HAP-1 (cell line): ENCODE measurements at places on chromosomes 4 and X.

GRCh38 chrX:46803140-46803539 lies 33.7 kb upstream of the RP2 start:
- no peak for DNase-seq

DNA sequence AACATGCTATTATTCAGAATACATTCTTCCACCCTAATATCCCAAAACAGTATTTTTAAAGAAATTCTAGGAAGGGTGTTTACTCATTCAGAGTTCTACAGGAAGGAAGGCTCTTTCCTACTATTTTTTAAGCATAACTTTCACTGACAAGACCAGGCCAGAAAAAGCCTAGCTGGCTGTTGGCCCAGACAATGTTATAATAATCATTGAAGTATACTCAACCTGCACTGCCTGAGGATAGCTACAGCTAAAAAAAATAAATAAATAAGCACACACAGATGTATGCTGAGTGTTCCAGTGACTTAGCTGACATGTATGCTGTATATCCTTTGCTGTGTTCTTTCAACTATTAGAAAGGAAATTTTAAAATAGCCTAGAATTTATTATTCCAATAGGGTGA lies 145.8 kb upstream of the SPRY1 start:
- no peak for DNase-seq

DNA sequence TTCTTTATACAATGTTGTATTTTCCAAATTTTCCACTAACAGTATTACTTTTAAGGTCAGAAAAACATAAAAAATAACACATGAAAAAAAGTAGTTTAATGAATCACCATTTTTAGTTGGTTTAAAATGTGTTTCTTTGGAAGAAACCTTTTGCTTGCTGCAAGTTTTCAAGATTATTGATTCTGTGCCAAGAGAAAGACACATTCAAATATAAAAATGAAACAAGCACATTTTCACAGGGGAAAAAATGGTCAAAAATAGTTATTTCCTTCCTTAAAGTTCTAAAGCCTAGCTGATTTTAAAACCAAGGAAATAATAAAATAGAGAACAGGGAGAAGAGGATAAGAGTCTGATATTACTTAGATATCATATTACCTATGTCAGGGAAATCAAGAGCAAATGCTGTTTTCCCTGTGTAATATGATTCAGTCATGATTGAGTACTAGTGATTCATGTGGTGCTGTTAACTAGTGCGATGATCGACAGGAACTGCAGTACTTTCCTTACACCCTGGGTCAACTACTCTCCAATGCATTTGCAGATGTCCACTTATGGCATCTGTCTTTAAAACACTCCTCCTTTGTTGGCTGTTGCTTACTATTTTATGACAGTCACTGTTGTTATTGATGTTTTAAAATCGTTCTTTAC lies 103.8 kb downstream of the CAMK2D start:
- no peak for DNase-seq

DNA sequence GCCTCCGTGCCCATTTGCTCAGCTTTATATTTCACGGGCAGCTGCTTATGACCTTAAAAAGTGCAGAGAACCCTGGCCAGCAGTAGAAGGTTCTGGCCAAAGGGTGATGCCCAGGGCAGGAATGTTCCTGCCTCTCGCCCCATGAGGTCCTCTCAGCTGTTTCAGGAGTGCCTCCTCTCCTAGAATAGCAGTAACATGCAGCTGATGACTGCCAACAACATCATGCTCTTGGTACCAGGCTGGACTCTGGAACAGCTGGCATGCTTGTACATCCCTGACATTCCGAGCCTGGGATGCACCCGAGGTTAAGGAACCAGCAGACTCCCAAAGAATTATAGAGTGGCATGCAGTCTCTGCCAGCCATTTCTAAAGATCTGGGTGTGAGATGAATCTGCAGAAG lies 11.7 kb upstream of the TENM3 start:
- DNase-seq = no peak

DNA sequence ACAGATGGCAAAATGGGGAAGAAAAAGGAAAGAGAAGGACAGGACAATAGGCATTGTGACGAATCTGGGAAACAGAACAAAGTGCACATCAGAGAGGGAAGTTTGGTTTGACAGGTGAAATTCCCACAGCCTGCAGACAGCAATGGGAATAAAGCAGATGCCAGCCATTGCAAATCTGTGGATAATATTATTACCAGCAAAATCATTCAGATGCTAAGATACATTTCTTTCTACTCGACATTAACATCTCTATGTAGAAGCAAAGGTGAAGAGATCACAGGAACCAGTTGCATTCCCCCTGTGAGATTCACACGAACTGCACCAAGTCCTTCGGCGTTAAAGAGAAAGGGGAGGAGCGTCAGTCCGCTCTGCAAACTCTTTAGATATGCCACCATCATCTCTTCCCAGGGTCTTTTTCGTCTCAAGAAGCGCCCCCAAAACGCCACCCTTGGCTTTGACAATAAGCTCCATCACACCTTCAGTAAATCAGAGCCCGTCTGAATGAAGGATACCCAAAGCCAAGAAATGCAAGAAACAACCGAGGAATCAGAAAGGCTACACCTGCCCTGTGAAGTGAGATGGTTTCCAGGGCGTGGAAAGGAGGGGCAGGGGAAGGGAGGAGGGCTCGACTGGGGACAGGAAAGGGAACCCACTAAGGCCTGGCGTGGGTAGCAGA lies 1.9 kb downstream of the NEUROG2 start:
- DNase-seq = peak; percentile 67

DNA sequence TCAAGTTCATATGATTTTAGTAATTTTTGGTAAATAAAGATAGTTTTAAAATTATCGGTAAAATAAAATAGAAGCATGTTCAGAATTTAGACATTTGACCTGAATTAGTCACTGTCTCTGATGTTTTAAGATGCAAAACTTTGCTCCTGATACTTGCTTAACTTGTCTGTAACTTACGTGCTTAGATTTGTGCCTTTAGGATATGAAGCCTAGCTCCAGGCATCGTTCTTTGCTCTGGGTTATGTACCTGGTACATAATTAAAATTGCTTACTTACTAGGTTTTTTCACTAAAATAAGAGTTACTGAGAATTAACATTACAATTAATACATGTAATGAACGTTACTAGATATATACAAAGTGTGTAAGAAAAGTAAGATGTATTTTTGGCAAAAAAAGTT lies 24.9 kb upstream of the AADAT start:
- DNase-seq = no peak

- peak; percentile 76 for DNase-seq
These were observed 30.6 kb downstream of the LONRF3 start for GRCh38 chrX:119004920-119005524.

DNA sequence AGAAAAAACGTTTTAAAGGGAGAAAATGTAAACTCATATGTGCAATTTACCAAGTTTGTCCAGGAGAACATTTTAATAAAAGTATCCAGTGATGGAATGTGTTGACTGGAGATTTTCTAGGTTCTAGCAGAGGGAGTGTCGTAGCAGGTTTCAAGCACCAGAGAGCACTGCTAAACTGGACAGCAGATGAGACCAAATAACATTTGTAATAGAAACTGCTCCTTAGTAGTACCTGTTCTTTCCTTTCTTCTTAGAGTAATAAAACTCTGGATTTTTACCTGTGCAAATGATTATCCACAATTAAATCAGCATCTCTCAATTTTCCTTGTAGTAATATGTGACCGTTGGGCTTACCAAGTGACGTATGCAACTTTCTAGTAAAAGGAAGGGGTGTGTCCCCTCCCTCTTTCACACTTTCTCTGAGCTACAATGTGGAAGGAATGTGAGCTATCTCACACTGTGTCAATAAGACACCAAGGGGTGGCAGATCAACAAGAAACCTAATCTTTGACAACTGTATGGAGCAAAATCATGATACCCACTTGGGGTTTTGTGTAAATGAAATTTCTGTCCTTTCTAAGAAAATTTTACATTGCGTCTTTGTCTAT lies 9.5 kb downstream of the HPGDS start:
- DNase-seq = no peak

- no peak for DNase-seq
These were observed 1849.2 kb downstream of the STIM2 start for GRCh38 chr4:28709891-28710290.

DNA sequence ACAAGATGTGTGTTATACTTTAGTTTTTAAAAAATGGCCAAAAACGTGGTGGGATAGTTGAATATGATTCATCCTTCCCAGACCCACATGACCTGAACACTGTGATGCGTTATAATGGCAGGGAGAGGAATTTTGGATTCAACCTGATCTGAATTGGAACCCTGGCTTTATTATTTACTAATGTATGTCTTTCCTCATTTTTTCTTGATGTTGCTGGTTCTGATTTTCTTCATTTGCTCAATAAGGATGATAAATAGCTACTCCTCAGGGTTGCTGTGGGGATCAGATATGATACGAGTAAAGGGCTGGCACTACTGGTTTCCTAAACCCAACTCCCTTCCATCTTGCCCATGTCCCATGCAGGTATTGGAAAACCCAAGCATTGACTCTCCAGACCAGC lies 24.2 kb upstream of the ACSL1 start:
- no peak for DNase-seq

GRCh38 chr4:115154826-115155225 lies 41.4 kb upstream of the NDST4 start:
- DNase-seq = no peak

DNA sequence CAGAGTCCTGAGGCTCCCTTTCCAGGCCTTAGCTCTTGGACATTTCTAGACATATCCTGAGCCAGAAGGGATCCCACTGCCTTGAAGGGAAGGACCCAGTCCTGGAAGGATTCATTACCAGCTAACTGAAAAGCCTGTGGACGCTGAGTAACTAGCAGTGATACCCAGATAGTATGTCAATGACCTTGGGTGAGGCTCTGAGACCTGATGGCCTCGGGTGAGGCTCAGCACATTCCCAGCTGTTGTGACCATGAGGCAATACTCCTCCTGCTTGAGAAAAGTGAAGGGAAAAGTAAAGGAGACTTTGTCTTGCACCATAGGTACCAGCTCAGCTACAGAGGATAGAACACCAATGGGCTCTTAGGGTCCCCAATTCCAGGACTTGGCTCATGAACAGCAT lies 268.1 kb downstream of the DKK2 start:
- DNase-seq = no peak

- no peak for DNase-seq
These were observed 1.2 kb upstream of the CLOCK start for GRCh38 chr4:55547918-55548317.

DNA sequence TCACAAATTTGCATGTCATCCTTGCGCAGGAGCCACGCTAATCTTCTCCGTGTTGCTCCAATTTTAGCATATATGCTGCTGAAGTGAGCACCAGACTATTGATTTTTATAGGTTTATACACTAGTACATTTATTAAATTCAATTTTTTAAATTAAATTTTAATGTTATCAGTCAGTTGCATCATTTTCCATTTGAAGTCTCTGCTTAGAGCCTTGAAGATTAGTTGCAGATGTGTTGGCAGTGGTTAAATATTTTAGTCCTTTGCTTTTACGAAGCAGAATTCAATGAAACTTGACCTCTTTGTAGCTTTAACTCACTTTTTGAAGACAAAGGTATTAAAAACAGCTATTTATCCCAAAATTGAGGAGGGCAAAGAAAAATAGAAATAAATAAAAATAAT lies 16.5 kb downstream of the TRAPPC11 start:
- no peak for DNase-seq

GRCh38 chr4:165355900-165356300 lies 22.9 kb upstream of the CPE start:
- peak; percentile 51 for DNase-seq

- no peak for DNase-seq
These were observed 52.4 kb upstream of the GUCY1A1 start for GRCh38 chr4:155614111-155614762.
